ENCODE measurements at places on chromosomes 4 and X.

DNA sequence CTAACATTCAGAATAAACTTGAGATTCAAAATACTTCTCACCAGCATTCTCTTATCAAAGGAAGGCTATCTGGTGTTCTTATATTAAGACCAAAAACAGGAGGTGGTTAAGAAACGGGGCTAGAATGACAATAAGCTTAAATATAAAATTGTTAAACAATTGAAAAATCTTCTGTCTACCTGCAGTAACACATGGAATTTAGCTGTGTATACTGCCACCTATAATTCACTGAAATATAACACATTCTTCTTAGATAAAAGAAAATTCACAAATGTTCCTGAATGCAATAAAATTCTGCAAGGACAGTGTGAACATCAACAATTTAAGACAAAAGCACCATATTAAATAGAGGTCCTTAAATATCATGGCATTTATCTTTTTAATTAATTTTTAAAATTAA, 11.5 kb upstream of the PCDH10 start:
- DNase-seq, result no peak

DNA sequence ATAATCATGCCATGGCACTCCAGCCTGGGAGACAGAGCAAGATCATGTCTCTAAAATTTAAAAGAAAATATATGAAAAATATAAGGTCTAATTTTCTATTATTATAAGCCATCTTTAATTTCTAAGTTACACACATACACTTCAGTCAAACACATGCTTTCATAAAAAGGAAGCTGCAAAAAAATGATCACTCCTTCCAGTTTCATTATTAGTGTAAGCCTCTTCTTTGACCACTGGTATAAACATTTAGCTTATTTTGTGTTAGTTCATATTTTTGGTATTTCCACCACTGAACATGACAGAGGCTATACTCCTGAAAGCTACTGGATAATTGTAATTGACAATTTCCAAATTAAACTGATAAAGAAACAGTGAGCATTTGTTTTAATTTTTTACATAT, 163.3 kb upstream of the USP38 start:
- no peak for DNase-seq

- DNase-seq, result no peak
Observed at GRCh38 chr4:40327340-40327739, 7.8 kb upstream of the CHRNA9 start.

- DNase-seq, result peak; percentile 74
Observed at GRCh38 chrX:24242649-24243175, 71.2 kb downstream of the SUPT20HL2 start.

- no peak for DNase-seq
Observed at GRCh38 chrX:25156323-25156722, 140.6 kb upstream of the ARX start.

GRCh38 chr4:93066749-93067148, 761.8 kb upstream of the ATOH1 start:
- DNase-seq, result no peak

- no peak for DNase-seq
Observed at GRCh38 chr4:109645874-109646710, 57.2 kb downstream of the CASP6 start.

DNA sequence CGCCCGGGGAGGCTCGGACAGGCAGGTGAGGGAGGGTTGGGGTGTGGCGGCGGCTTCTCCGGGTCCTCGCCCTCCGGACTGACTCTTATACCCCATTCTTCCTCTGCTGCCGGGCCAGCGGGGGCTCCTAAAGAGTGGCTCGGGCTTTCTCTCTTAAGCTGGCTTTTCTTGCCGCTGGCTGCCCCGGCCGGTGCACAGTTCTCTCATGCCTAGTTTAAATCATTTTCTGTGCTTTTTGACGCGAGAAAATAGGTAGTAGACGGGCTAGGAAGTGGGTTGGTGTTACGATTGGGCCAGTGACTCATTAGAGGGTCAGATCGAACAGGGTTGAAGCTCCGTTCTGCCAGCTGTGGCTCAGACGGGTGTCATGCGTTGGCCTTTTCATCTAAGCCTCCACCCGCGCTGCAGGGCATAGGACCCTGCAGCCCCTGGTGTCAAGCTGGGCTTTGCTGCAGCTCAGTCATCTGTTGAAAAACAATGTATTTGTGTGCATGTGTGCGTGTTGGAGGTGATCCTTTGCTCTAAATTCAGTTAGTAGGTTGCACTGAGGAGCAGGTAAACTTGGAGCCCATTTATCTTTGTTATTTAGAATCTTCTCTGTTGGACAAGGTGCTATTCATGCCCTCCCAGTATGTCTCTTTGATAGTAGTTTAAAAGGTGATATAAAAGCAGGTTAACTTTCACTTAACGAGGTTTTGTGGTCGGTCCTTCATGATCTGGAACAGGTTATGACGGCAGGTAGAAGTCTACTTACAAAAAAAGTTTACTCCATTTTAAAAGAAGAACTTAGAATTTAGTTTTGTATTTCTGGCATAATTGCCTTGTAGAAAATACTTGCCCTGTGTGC, 802 bp downstream of the BMP2K start:
- peak; percentile 80 for DNase-seq

GRCh38 chr4:67687636-67688035, 13.3 kb downstream of the UBA6 start:
- DNase-seq, result no peak

DNA sequence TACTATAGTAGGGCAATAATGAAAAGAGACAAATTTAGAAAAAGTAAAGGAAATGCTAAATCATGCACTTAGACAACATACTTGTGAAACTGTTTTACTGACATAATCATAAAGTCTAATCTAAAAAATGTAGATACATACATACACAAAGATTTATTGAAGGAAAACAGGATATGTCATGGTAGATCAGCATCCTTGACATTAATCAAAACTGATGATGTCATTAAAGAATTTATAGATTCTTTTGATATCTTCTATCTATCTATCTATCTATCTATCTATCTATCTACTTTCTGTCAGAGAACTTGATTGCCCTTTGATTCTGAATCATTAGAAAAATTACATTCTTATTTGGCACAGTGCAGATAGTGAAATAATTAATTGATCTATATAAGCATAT, 311.3 kb downstream of the CCSER1 start:
- DNase-seq, result no peak

GRCh38 chrX:117992192-117992723, 124.4 kb downstream of the KLHL13 start:
- DNase-seq, result no peak

DNA sequence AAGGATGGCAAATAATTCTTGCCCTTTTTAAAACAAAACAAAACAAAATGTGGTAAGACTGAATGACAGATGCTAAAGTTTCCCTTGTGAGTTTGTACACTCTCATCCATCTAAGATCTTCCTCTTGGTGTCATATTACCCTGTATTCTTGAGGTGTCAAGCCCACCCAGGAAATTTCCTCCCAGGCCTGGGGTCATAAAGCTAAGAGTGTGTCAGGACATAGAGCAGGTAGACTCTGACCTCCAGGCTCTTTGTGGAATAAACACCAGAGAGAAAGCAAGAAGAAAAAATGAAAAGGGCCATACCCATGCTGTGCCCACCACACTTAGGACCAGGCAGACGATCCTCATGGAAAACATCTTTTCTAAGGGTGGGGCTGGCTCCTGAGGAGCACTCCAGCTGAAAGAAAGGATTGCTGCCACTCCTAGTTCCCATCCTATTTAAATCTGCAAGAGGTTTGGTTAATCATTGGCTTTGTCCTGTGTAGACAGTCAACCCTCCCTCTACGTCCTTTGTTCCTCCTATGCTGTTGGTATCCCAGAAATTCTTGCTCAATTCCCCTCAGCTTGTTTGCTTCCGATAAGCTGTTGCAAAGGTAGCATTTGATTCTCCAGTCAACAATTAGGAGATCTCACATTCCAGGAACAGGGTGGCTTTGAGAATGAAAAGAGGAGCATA, at the start of gene FGA:
Gene FGA, minus strand, starts transcription at position 414 of the 678 bp plus-strand sequence. Its CDS starts 55 bp downstream, at position 359.
- DNase-seq, result no peak

DNA sequence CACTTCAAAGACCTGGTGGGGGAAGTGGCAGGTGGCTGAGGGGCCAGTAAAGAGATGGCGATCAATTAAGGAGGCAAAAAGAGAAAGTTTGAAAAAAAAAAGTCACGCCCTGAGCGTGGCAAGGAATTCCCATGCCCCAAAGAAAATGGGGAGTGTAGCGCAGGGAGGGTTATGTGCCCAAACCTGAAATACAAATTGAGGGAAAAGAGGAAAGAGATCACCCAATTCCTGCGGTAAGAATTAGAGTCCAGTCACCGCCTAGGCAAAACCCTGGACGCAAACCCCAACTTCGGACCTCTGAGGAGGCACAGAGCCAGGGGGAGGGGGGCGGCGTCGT, 595 bp downstream of the ENOX2 start:
- DNase-seq, result no peak

DNA sequence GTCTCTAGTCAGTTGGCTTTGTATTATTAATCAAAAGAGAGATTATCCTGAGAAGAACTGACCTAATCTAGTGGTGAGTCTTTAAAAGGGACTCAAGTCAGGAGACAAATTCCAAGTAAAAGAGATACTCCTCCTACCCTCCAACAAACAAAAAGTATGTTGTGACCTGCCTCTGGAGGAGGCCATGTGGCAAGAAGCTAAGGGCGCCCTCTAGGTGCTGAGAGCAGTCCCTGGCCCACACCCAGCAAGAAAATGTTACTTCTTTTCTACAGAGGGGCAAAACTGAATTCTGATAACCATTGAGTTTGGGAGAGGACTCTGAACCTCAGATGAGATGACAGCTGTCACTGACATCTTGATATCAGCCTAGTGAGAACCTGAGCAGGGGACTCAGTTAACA, 953.6 kb upstream of the AGA start:
- no peak for DNase-seq

DNA sequence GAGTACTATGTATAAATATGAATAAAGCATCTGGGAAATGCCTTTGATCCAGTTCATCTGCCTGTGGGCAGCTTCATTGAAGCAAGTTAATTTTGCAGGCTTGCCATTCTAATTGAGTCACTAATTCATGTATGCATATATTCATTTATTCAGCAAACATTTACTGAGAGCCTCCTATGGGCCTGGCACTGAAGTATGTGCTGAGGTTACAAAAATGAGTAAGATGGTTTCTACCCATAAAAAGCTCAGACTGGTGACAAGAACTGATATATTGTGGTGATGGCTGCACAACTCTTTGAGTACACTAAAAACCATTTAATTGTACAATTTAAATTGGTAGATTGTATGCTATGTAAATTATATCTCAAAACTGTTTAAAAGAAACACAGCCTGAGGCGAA, 1.1 kb upstream of the MRPL1 start:
- peak; percentile 38 for DNase-seq

DNA sequence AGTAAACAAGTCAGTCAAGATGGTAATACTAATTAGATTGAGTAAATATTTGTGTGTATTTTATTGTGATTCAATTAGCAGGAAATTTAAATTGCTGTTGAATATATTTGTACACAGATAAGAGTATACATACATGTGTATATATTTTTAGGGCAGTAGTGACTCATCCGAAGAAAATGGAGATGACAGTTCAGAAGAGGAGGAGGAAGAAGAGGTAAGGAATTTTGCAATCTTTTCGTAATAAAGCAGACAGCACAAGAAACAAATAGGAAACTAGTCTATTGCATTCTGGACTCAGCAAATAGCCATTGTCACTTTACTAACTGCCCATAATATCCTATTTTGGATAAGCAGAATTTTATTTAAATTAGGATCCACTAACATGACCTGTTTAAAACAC, 6.6 kb downstream of the IBSP start:
- DNase-seq, result no peak

DNA sequence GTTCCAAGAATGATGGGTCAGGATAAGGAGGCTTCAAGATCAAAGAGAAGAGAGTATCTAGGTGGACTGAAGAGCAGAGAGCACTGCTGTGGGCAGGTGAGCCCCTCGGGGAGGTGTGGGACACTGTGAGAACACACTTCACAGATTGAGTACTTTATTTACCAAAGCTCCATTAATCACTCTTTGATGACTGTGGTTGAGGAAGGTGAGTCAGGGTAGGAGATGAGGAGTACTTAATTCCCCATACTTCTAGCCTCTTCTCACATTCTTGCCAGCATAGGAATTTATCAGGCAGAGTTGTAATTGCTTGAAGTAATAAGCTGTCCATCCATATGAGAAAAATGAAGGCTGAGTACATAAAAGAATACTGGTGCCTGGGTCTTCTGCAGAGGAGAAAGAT, 375.3 kb downstream of the PCDH10 start:
- DNase-seq, result no peak

GRCh38 chr4:110795971-110796370, 173.1 kb upstream of the PITX2 start:
- DNase-seq, result no peak

DNA sequence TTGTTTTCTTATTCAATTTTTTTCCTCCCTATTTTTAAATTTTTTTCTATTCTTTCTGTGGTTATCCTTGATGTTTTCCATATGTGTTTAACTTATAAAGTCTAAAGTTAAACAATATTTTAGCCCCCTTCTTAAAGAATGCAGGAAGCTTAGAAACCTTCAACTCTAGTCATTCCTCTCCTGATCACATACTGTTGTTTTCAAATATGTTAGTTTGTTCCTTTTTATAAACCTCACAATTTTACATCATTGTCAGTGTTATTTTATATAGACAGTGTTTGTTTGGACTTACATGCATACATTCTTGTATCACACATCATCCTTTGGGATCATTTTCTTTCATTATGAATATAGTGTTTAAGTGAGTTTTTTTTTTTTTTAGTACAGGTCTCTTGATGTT, 31.6 kb downstream of the KANTR start:
- DNase-seq, result no peak

- no peak for DNase-seq
Observed at GRCh38 chrX:139120760-139121159, 409.2 kb upstream of the FGF13 start.

DNA sequence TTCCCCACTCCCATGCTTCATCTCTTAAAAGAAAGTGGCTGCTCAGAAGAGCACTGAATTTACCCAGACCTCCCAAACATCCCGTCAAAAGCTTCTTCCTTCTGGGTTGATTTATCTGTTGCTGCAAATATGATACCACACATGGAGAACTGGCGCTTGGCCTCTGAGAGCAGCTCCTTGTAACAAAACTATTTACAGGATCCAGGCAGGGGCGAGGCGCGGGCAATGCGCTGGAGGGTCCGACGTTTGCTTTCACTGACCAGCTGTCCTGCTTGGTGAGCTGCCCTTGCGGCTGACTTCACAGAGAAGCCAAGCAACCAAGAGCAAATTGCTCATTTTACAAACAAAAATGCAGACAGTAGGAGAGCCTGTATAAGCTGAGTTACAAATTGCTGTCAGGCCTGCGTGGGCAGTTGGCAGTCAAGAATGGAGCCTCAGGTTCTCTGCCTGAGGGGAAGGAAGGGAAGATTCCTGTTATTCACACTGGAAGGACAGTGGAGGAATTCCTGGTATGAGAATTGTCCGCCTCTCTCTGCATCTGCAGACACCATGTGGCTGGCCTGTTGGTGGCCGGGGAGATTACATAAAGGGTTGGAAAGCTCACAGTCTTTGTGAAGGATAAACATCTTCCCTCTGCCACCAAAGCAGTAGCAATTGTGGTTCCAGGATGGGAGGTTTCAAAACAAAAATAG, 192.2 kb upstream of the LEF1 start:
- no peak for DNase-seq

DNA sequence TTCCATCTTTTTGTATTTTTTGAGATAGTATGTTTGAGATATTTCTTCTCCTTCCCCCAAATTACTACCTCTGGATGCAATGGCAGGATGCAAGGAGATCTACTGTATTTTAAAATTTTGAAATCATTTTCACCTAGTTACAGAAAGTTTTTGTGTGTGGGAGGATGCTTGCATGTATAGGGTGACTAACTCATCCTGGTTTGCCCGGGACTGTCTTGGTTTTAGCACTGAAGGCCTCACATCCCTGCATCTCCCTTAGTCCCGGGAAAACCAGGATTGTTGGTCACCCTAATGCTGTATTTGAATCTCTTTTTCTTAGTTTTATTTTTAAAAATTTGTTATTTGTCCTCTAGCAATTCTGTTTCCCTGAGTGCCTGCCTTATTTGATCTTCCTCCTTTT, 12.1 kb downstream of the SUPT20HL2 start:
- no peak for DNase-seq
